ENCODE measurements at places on chromosomes 12 and 14.
A peak's percentile ranks its signal among the peaks of the same experiment; 100 is the strongest.

GRCh38 chr12:97235102-97235501, 227.5 kb upstream of the RMST start:
- DNase-seq, result no peak

DNA sequence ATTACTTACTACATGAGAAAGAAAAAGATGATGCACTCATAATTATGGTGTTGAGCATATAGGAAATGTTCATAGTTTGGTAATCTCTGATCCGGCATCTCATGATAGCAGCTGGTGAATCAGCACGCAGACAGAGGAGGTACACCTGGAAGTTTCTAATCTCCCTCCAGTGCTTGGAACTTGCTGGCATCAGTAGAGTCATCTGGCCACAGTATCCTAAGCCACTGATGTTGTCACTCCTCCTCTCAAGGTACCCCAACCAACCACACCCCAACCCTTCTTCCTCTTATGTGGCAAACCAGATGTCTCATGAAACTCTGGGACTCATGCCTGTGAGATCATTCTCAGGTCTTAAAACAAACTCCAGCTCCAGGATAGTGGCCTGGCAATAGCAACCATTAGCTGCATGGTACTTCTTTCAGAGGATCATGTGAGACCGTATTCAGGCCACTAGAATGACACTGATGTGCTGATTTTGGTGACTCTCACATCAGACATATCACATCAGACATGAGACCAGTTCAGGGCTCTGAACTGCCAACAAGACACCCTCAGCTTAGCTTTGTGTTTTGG, 143.0 kb downstream of the RASSF9 start:
- DNase-seq, result no peak

- DNase-seq, result peak; percentile 77
These were observed 44.7 kb downstream of the PALS1 start for GRCh38 chr14:67285876-67286452.

GRCh38 chr12:76109879-76110278, 25.4 kb upstream of the NAP1L1 start:
- no peak for DNase-seq

- peak; percentile 69 for DNase-seq
These were observed at the start of gene CFAP73 for GRCh38 chr12:113149361-113150150. TSS of gene CFAP73 (plus strand) at chr12:113149724. CDS start at chr12:113149858, 134 bp downstream.

DNA sequence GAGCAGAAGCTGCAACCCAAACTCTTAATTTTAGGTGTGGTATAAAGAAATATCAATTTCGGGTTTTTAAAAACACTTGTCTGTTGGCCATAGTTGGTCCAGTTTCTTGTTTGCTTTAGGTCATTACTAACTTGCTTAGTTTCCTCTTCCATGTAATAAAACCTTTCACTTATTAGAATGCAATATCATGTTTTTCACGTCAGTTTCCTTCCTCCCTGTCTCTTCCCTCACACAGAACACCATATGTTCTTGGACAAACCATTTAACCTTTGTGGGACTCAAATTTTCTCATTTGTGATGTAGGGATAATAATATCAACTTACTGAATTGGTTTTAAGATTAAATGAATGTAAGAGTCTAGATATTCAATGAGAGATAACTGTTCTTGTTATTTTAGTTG, 22.9 kb downstream of the PMCH start:
- DNase-seq, result no peak

DNA sequence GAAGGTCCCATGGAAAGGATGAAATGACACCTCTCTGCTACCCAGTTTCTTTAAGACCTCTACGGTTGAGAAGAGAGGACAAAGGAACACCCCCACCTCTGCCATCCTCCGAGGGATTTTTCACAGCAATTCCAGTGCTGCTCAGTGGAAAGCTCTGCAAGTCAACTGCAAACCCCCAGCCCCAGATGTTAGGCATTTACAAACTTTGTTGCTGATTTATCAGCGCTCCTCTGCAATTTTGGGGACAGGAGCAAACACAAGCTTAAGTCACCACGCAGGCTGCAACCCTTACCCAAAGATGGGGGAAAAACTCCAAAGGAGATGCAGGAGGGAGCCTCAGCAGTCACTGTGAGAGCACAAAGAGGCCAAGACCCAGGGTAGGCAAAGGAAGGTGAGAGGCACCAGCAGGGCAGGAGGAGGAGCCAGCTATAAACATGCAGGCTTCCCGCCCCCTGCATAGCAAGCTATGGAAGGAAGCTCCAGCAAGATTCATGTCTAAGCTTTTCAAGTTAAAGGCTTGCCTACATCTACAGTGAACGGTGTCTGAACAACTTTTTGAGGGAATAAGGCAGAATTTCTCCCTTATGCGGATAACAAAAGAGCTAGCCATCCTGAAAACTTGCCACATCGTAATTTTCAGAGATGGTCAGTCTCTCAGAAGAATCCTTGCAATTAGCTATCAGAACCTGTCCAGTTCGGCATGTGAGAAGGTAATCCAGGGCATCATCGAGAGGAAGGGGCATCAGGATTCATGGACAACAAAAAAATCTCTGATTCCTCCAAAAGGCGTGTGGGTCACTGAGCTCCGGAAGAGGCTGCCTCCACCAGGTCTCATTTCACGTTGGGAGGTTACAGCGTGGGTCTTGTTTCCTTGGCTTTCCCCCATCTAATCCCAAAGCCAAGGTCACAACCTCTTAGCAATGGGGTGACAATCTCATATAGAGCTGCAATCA, 3.9 kb downstream of the CTDSP2 start:
- DNase-seq, result no peak

Measured in NCI-H1694 (cell line).